ENCODE measurements at places on chromosomes 2 and 18. TPM values are rescaled to one million over a fixed set of nuclear protein-coding genes. Genes with fewer than 3 reads are reported as not detected.

- peaks cover 38% of the 10 kb centered on the region for H3K4me1 ChIP-seq
- peaks cover 3% of the 10 kb centered on the region for H3K36me3 ChIP-seq
- no peak overlapping the region for H3K27ac ChIP-seq
- H3K4me3 ChIP-seq = no peak overlapping the region
- H3K27me3 ChIP-seq = no peaks in the 10 kb centered on the region
Measured at GRCh38 chr2:191840921-191841320, 6.0 kb downstream of the CAVIN2 start.

DNA sequence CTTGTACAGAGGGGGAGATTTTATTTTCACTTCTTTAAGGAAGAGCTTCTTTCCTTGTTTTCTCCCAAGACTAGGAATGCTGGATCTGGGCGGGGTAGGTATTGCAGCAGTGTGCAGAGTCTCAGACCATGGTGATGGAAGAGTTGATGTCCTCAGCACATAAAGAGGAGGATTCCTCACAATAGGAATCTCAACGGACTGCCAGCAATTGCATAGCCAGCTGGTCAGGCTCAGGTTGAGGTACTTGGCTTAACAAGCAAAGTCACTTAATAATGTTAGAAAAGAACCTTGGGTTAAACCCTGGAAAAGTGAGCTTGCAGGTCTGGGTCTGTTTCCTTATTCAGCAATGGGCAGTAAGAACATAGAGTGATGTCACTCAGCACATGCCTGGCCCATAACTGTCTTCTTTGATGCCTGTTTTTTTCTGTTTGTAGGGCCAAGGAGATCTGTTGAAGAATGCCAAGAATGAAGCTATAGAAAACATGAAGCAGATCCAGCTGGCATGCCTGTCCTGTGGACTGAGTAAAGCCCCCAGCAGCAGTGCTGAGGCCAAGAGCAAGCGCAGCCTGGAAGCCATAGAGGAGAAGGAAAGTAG lies 342.1 kb downstream of the PLCL1 start:
- DNase-seq = no peak
- H3K27ac ChIP-seq = no peak overlapping the region
- H3K36me3 ChIP-seq = no peaks in the 10 kb centered on the region
- H3K4me3 ChIP-seq = no peak overlapping the region
- H3K27me3 ChIP-seq = no peaks in the 10 kb centered on the region

ZNF521 gene
- 26.9 TPM for total RNA-seq

ACADL gene
- total RNA-seq = 0.81 TPM

All from sigmoid colon (tissue), 7 donors.